Stimulated activated CD4-positive, alpha-beta T cell treated with anti-CD3 and anti-CD28 coated beads, Interleukin-15, amount 100 ng/mL, for 24 hours (primary cell): ENCODE measurements at places on chromosomes 2 and 18.

GRCh38 chr2:113169586-113169985 is 4.2 kb upstream of the PSD4 start:
- no peak for DNase-seq

DNA sequence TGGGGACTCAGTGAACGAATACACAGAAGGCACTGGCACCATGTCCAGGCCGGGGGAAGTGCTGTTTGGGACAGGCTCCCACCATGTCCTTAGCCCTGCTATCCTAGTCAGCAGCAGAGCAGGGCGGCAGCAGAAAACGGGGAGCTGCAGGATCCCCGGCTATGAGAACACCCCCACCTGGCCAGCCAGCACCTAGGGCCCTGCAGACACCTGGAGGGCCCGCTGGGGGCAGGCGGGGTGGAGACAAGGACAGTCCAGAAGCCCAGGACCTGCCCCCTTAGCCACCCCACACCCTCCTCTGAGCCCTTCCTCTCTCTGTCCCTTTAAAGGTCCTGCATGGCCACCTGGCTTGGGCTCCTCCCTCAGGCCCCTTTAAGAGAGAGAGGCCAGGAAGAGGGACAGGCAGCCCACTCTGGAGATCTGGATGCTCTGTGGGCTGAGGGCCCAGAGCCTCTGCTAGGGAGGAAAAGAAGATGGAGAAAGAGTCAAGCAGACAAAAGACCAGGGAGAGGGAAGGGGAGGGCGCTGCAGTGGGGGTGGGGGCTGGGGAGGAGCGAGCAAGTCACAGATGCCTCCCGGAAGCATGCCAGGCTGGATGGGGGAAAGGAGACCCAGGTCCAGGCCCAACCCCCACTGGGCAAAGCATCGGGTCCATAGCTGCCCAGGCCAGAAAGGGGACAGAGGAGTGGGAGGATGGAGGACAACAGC is 48.6 kb downstream of the BIN1 start:
- no peak for DNase-seq

DNA sequence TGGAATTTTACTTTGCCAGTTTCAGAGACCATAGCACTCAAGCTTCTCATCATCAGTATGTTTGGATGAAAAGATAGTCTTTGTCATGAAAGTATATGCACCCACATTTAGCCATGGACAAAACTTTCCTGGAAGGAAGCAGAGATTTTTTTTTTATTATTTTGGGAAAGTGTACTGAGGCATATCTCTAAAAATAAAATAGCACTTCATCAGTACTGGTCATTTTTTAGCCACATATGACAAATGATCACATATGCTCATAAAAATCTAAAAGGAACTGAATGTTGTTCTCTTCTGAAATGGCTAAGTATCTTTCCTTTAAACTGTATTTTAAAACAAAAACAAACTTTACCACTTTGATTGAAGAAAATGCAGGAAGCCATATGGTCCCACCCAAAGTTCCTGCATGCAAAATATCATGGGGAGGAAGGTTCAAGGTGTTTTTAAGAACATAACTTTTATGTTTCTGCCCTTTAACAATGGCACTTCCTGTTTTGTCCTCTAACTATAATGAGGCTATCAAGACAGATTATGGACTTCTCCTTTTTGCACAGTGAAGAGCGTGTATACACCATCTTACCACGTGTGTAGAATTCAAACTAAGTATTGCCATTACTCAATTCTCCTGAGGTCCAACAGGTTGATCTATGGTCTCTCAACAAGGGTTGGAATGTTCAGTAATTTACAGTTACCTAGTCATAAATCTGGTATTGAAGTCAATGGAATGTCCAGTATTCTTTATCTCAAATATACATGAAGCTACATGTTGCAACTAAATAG is 77.1 kb upstream of the SLC39A10 start:
- DNase-seq = no peak

DNA sequence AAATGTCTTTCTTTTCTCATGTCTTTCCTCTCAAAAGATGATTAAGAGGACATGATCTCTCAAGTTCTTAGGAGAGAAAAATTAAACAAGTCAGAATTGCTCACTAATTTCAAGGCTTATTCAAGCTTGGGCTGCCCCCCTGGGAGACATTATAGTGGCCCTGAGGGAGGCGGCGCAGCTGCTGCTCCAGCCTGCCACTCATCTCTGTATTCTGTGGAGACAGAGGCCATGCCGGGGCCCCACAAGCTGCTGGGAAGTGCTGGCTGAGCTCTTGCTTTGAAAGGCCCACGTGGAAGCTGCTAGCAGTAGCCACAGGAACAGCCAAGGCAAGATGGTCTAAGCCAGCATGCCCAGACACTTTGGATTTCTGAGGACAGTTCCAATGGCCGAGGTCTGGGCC is 267.4 kb downstream of the LNPK start:
- DNase-seq = no peak

GRCh38 chr2:185823773-185824172 is 85.2 kb downstream of the FSIP2 start:
- DNase-seq = no peak

DNA sequence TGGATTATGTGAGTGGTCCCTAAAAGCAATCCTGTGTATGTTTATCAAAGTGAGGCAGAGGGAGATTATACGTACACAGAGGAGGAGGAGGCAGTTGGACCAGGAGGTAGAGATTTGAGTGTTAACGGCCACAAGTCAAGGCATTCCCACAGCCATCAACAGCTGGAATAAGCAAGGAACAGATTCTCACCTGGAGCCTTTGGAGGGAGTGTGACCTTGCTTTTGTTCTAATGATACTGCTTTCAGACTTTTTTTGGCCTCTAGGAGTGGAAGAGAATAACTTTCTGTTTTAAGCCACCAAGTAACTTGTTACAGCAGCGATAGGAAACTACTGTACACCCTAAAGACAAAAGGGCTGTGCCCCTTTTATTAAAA is 18.1 kb downstream of the LCLAT1 start:
- no peak for DNase-seq

DNA sequence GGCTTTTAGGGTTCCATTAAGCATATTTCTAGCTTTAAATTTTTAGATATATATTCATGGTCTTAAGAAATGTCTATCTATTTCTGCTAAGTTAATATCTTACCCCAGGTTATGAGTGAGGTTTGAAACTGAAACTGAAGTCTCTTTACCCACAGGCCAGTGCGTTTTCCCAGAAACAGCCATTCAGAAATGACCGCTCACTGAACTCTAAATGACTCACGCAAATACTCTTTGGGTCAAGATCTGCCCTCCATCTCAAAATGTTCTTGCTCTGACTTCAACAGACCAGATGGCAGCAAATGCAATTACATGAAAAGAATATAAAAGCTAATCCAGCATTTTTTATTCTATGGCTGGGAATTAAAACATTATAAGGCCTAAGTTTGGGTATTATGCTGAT is 315.2 kb downstream of the TDRD15 start:
- DNase-seq = no peak

DNA sequence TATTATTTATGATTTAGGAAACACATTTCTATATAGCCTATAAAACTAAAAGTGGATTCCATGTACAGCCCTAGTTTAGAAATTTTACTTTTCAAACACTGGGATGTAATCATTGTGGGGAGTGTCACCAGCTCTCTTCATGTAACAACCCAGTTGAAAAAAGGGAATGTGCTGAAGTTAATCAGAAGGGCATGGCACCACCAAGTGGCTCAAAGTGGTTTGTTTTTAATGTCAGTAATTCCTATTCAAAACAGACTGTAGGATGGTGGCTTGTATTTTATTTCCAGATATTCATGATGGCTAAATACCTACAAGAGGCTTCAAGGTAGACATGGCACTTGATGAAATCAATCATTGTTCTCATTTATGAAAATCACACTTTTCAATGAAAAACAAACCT is 58.1 kb upstream of the TMEM182 start:
- peak; percentile 21 for DNase-seq

DNA sequence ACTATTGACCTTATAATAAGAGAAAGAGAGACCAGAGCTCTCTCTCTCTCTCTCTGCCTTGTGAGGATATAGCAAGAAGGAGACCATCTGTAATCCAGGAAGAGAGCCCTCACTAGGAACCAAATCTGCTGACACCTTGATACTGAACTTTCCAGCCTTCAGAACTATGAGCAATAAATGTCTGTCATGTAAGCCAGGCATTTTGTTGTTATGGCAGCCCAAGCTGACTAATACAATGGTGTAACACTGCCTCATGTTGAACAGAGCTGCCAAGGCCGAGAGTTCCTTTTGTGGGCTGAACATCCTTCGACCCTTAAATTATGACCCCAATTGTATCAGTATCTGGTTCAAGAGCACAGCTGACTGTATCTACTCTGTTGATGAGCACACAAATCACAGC is 108.0 kb downstream of the LRRC30 start:
- DNase-seq = no peak

GRCh38 chr2:240567872-240568677 is at the start of gene RNPEPL1:
RNPEPL1 (plus strand) TSS chr2:240568484; CDS start chr2:240568587, 103 bp downstream.
- DNase-seq = peak; percentile 62

- DNase-seq = no peak
These were observed 1.1 kb upstream of the MOB4 start for GRCh38 chr2:197514754-197515153.

- DNase-seq = no peak
These were observed 167.5 kb downstream of the TWIST2 start for GRCh38 chr2:239015218-239015900.

GRCh38 chr18:9823805-9824473 is 61.8 kb upstream of the TXNDC2 start:
- DNase-seq = no peak

- peak; percentile 8 for DNase-seq
These were observed 308.2 kb downstream of the EN1 start for GRCh38 chr2:118539290-118539689.

- no peak for DNase-seq
These were observed 989.4 kb upstream of the NXPH2 start for GRCh38 chr2:139769633-139770032.

- no peak for DNase-seq
These were observed 33.9 kb upstream of the DOCK10 start for GRCh38 chr2:225076125-225076524.

GRCh38 chr18:9766076-9766481 is 58.0 kb downstream of the RAB31 start:
- no peak for DNase-seq

DNA sequence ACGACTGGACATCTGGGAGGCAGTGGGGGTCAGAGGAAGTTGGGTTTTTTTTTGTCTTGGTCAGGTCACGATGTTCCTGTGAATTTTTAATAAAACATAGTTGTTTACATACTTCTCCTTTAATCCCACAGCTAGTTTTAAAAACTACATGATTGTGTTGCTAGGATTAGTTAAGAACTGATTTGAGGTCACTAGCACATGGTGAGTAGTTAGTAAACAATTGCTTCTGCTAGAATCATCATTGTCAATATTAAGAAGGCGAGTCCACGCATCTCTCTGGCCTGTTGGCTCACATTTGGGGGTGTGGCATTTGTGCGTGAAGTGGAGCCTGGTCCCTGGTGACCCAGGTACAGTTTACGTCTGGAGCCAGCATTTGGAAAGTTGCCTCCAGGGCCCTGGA is 59.4 kb downstream of the AGAP1 start:
- DNase-seq = no peak

- no peak for DNase-seq
These were observed 145.9 kb upstream of the KLHL14 start for GRCh38 chr18:32918692-32919250.

DNA sequence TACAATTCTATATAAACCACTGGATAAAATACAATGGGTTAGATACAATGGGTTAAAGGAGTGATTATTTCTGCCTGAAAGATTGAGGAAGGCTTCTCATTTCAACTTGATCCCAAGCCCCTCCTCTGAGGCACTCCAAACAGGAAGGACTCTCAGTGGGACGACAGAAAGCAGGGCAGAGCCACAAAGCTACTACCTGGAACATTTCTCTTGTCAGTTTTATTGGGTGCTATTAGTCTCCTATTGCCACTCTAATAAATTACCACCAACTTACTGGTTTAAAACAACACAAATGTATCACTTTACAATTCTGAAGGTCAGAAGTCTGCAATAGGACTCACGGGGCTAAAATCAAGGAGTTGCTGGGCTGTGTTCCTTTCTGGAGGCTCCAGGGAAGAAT is 146.7 kb downstream of the MREG start:
- no peak for DNase-seq

- DNase-seq = no peak
These were observed 151.6 kb upstream of the CAPN13 start for GRCh38 chr2:30958918-30959265.

- DNase-seq = no peak
These were observed 25.0 kb upstream of the KDM3A start for GRCh38 chr2:86416146-86416545.

GRCh38 chr2:7950035-7950612 is 731.7 kb upstream of the ID2 start:
- no peak for DNase-seq

DNA sequence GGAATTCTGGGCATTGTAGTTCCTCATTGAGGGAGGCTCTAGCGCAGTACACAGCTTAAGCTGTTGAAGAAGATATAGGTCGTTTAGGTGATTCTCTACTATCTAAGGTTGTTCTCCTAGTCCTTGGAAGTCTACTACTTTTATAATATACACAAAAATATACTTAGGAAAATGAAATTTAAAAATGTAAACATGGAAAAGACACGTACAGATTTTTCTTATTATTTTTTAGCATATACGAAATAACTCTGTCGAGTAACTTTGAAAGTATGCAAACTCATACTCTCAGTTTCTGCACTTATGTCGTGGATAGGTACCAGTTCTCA is 272 bp upstream of the FASTKD1 start:
- no peak for DNase-seq

DNA sequence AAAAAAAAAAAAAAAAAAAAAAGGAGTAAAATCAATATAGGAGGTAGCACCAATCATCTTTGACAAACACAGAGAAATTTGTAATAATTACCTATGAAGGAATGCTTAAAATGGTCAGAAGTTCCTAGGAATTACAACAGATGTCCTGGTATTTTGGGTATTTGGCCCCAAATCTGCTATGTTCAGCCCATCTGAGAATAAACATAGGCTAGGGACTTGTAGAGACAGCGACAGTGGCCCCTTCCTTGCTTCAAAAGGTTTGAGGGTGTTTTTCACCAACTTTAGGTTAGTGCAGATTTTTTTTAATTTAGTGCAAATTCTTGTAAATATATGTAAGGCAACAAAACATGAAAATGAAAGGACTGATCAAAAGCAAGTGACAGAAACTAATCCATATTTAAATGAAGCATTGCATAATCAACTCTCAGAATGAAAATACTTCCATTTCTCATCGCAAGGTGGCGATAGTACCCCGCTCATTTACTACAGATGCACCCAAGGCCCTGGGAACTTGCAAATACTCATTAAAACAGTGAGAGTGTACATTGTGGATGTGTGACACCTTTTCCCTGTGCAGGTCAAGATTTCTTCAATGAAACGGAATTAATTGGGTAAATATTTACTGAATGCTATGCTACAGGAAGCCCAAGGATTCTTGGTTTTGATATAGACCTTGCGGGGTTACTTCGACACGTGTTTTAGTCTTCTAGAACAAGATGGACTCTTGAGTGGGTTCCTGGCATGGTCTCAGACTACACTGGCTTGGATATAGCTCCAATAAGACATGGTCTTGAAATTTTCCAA is 44.6 kb downstream of the FAM124B start:
- DNase-seq = peak; percentile 59

DNA sequence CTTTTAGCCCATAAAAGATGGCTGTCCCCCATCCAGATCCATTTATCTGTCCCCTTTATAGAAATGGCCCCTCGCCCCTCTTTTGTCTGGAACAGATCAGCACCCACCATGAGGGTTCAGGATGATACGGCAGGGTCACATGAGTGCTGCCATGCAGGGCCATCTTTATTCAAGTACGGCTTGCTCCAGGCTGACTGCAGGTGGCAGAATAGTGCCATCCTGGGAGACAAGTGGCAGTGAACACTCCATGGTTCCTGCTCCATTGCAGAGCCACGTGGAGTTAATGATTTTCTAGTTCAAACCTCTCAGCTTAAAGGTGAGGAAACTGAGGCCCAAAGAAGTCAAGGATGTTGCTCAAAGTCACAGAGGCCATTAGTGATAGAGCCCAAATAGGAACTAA is 180.6 kb downstream of the CLIP4 start:
- peak; percentile 9 for DNase-seq
